ENCODE measurements at places on chromosomes 4 and X. TPM values are rescaled to one million over a fixed set of nuclear protein-coding genes. Genes with fewer than 3 reads are reported as not detected.

The GAGE2A gene
- total RNA-seq: not detected

The LGI2 gene
- 0.78 TPM for total RNA-seq

The GC gene
- total RNA-seq: 16.2 TPM

The NWD2 gene
- 4.0 TPM for total RNA-seq

The TRAM1L1 gene
- 4.9 TPM for total RNA-seq

The BEND4 gene
- not detected for total RNA-seq

The FAM9B gene
- not detected for total RNA-seq

The SPOCK3 gene
- not detected for total RNA-seq

The XAGE1B gene
- not detected for total RNA-seq

The ZAR1 gene
- not detected for total RNA-seq

The COL4A6 gene
- under 0.01 TPM for total RNA-seq

The BTK gene
- 4.0 TPM for total RNA-seq

All from body of pancreas (tissue), 4 donors.